Karpas-422 (cell line): ENCODE measurements at places on chromosomes 16 and 17. TPM values are rescaled to one million over a fixed set of nuclear protein-coding genes. Genes with fewer than 3 reads are reported as not detected.
A peak's percentile ranks its signal among the peaks of the same experiment; 100 is the strongest.

DNA sequence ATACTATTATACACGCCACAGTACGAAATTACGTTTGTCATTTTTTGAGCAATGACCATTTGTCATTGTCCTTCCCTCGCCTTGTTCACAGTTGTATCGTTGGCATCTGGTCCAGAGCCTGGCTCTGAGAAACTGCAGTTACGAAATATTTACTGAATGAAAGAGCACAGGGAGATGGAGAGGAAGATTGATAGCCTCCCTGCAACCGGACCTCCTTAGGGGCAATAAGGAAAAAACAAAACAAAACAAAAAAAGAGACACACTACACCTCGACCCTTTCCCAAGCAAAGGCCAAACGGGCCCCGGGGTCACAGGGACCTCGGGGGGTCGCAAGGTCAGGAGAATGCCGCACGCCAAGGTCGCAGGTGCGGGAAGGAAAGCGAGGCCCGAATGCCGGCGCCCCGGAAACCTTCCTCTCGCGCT is 857 bp downstream of the GOT2 start:
- no peaks in the 10 kb centered on the region for H3K27me3 ChIP-seq
- peak overlapping the region; percentile 73 for H3K27ac ChIP-seq
- peaks cover 48% of the 10 kb centered on the region for H3K4me1 ChIP-seq
- H3K36me3 ChIP-seq: peaks cover 14% of the 10 kb centered on the region; the same call in 1 of the 2 replicates
- peak; percentile 61 for DNase-seq
- peak overlapping the region; percentile 93 for H3K4me3 ChIP-seq

GRCh38 chr17:41511116-41511515 is 5.7 kb upstream of the KRT13 start:
- no peaks in the 10 kb centered on the region for H3K27me3 ChIP-seq
- no peak overlapping the region for H3K27ac ChIP-seq
- DNase-seq: no peak
- H3K4me3 ChIP-seq: no peak overlapping the region
- no peaks in the 10 kb centered on the region for H3K36me3 ChIP-seq

DNA sequence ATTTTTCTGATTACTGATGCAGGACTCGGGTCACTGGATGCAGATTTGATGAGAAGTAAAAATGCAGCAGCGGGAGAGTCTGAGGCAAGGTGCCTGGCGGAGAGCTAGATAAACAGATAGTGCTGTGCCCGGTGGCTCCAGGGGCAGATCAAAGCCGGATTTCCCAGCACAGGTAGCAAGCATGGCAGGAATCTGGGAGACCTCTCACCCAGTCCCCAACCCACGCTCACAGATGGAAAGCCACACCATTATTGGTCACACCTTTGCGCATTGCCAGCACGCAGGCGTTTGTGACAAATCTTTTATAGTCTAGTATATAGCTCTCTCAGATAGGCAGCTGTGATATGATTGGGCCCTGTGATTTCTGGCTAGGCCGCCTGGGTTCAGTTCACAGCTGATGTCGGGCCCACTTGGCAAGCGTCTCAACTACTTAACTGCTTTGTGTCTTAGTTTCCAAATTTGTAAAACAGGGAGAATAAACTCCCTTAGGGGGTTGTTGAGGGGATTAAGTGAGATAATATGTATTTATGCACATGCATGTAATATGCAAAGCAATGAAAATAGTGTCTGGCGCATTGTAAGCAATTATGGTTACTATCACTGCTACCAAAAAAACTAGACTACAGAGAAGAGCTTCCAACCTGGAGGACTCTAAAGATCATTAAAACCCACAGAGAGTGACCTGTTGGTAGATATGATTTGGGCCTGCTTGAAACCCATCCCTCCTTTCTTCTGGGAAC is 42.0 kb upstream of the NFAT5 start:
- no peaks in the 10 kb centered on the region for H3K36me3 ChIP-seq
- no peak overlapping the region for H3K27ac ChIP-seq
- no peak for DNase-seq
- peaks cover 8% of the 10 kb centered on the region for H3K4me1 ChIP-seq
- no peak overlapping the region for H3K4me3 ChIP-seq
- no peaks in the 10 kb centered on the region for H3K27me3 ChIP-seq

DNA sequence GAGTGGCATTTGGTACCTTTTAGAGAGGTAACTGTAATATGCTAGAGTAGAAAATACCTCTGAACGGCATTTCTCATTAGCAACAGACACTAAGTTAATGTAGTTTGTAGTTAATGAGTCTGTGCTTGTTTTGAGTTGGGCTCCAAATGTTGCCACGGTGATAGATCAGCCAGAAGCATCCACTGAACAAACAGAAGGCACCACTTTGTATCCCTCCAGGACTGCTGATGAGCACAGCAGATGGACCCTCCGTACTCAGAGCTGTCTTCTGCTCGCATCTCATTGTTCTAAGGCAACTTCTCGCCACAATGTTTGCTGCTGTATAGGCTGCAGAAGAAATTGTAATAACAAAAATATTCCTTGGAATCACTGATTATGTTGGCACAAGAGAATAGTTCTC is 56.1 kb downstream of the TNRC6C start:
- H3K4me1 ChIP-seq: peaks cover 5% of the 10 kb centered on the region; the same call in 1 of the 2 replicates
- no peak overlapping the region for H3K4me3 ChIP-seq
- DNase-seq: no peak
- no peak overlapping the region for H3K27ac ChIP-seq

Gene HIC1
- total RNA-seq: 3.2 and 13.9 TPM in 2 replicates
